ENCODE measurements at places on chromosomes 11 and 22.

GRCh38 chr11:13776134-13776815 is 107.8 kb downstream of the FAR1 start:
- DNase-seq, result peak; percentile 38

DNA sequence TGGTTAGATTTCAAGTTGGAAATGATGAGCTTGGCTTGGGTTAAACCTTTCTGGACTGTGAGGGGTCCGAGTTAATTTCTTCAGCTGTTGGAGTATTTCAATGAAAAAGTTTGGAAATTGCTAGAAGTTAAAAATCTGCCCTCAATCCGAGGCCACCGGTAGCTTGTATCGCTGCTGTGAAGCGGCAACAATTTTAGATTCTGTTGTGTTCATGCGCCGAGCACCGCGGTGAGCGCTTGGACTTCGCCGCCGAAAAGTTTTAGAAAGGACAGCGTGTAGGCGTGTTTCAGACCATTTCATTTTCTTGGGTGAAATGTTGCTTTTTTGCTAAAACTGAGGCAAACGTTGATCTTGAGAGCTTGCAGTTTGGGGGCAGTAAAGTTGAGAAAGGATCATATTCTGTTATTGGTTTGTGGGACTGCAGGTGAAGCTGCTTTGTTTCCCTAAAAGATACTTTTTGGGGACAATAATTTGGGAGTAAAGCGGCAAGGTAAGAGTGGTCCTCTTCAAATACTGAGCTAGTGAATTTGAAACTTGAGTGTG is 928 bp downstream of the FBXO7 start:
- DNase-seq, result no peak

DNA sequence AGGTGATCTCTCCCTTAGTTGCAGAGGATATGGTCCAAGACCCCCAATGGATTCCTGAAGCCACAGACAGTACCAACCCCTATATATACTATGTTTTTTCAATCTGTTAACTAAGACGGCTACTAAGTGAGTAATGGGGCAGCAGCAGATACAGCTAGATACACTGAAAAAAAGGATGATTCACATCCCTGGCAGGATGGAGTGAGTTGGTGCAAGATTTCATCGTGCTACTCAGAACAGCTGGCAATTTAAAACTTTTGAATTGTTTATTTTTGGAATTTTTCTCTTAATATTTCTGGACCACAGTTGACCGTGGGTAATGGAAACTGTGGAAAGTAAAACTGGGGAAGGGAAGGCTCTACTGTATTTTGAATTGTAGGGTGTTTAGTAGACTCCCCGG is 17.0 kb upstream of the TMEM218 start:
- DNase-seq, result no peak

- no peak for DNase-seq
These were observed 15.7 kb downstream of the GRIK4 start for GRCh38 chr11:120527111-120527761.

DNA sequence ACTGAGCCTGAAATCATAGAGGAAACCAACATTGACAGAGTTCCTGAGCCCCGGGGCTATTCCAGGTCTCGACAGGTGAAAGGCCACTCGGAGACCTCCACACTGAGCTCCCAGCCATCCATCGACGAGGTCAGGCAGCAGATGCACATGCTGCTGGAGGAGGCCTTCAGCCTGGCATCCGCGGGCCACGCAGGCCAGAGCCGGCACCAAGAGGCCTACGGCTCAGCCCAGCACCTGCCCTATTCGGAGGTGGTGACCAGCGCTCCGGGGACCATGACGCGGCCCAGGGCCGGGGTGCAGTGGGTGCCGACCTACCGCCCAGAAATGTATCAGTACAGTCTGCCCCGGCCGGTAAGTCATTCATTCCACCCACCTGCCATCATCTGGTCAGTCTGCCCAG is 54.9 kb downstream of the C11orf91 start:
- no peak for DNase-seq

- no peak for DNase-seq
These were observed 244.1 kb downstream of the KIRREL3 start for GRCh38 chr11:126756421-126756820.

DNA sequence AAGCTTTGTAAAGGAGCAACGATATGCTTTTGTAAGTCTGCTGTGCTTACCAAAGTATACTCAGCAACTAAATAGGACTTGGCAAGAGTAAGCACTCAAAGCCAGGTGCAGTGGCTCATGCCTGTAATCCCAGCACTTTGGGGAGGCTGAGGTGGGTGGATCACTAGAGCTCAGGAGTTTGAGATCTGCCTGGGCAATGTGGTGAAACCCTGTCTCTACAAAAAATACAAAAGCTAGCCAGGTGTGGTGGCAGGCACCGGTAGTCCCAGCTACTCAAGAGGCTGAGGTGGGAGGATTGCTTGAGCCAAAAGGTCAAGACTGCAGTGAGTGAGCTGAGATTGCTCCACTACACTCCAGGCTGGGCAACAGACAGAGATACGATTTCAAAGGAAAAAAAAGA is 67.5 kb downstream of the PAK1 start:
- DNase-seq, result no peak

GRCh38 chr11:17603056-17603825 is 56.2 kb downstream of the OTOG start:
- no peak for DNase-seq

- no peak for DNase-seq
These were observed 324.2 kb downstream of the MIAT start for GRCh38 chr22:26981541-26981940.

DNA sequence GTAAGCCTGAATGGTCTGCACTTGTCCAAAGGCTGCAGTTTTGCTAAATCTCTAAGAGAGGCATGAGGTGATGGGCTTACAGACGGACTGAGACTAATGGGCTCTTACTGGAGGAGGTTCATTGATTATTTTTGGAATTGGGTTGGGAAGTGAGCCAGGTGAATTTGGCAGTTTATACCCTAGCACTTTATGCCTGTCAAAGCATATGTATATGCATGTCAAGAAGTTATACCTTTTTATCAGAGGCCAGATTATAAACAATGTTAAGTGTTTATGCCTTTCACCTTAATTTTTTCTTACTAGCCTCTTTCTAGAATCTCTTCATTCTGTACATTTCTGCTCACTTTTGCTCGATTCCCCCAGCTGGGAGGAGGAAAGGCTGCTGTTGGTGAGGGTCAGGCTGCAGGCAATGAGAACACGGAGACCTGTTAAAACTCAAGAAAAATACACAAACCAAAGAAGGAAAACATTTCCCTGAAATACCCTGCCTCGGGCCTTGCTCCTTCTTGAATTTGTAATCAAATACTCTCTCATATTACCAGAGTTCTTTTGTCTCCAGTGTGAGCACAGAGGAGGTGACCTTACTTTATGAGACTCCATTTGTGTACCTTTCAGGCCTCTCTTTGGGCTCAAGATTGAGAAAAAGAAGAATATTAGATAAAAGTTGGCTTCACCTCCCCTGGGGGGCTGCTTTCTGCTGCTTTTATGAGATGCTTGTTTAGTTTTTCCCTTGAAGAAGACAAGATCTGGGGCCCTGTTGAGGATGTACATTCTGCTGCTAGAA is 19.6 kb downstream of the NAT10 start:
- no peak for DNase-seq

- DNase-seq, result no peak
These were observed 29.1 kb upstream of the CACNG2 start for GRCh38 chr22:36732609-36733008.

- DNase-seq, result peak; percentile 37
These were observed 2.1 kb downstream of the LPXN start for GRCh38 chr11:58573451-58574104.

DNA sequence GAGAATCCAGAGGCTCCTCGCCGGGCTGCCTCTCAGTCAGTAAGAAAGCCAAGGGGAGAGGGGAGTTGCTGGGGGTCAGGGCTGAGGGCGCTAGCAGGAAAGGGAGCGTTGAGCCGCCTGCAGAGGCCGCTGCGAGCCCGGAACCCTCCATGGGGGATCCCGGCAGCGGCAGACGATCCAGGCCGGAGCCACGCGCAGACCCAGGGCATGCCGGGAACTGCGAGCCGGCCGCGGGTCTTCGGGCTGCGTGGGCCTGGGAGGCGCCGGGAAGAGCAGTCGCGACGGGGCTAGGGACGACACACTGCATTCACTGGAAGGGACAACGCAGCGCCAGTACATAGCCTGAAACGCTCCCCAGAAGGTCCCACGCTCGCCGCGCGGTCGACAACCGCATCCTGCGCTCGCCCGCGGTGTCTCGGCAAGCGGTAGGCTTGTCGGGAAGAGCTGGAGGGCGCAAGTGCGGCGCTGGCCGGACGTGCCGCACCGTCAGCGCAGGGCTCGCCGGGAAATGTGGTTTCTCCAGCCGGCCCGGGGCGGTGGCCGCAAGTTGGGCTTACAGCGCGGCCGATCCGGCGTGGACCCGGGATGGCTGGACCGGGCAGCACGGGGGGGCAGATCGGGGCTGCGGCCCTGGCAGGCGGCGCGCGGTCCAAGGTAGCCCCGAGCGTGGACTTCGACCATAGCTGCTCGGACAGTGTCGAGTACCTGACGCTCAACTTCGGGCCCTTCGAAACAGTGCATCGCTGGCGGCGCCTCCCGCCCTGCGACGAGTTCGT is at the start of gene LZTR1:
TSS of gene LZTR1 (plus strand) at position 511 of the 776 bp plus-strand sequence. CDS start at position 586, 75 bp downstream.
- DNase-seq, result peak; percentile 53

DNA sequence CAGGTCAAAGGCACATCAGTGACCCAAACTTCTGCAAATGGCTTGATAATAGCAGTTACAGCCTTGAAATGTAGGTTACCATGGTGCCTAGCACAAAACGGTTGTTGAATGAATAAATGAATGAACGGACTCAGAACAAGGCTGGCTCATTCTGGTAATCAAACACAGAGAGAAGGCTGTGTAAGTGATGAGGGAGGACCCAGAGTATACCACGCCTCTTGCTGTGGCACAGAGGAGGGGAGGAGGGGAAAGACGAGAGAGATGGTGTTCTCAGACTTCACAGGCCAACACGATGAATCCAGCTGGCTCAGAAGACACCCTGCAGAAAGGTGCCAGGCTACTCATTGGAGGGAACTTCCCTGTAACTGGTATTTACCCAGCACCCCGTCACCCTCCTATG is 38.3 kb downstream of the PC start:
- DNase-seq, result no peak

GRCh38 chr11:267491-267994 is 10.7 kb upstream of the NLRP6 start:
- peak; percentile 58 for DNase-seq

DNA sequence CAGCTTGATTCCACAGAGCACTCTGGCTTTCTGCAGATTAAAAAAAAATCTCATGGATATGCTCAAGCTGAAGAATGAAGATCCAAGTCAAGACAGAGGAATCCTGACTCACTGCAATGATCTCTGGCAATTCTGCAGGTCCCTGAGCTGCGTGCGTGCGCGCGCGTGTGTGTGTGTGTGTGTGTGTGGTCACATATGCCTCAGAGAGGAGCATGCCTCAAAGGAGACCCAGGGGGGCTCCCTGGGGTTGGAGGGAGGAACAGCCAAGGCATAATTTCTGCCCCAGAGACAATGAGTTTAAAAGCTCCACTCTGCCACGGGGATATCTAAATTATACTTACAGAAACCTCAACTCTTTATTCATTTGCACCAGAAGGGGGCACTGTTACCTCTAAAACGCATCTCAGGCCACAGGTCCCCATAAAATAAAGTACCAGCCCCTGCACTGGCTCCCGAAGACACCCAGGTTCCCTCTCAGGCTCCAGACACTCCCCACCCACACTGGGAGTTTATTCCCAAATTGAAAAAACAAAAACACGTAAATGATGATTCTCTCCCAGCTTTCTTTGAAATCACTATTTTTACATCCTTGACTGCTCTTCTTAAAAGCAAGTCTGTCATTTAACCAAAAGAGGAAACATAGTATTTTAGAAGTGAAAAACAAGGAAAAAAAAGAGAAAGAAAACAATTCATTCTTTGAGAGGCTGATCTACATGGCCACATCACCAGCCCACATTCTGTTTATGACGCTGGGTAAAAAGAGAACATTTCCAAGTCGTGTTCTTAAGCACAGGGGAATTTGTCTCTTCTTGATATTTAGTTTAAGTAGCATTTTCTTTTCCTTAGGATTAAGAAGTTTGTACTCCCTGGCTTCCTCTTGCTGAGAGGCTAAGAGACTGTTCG is 401.0 kb downstream of the LARGE1 start:
- no peak for DNase-seq

GRCh38 chr22:36419177-36419911 is 31.6 kb upstream of the MYH9 start:
- DNase-seq, result no peak

- no peak for DNase-seq
These were observed 18.8 kb upstream of the SUN2 start for GRCh38 chr22:38774496-38775166.

GRCh38 chr11:45649544-45650165 is 15.8 kb downstream of the CHST1 start:
- no peak for DNase-seq

GRCh38 chr11:4882543-4882942 is 843 bp downstream of the OR51T1 start:
- no peak for DNase-seq

DNA sequence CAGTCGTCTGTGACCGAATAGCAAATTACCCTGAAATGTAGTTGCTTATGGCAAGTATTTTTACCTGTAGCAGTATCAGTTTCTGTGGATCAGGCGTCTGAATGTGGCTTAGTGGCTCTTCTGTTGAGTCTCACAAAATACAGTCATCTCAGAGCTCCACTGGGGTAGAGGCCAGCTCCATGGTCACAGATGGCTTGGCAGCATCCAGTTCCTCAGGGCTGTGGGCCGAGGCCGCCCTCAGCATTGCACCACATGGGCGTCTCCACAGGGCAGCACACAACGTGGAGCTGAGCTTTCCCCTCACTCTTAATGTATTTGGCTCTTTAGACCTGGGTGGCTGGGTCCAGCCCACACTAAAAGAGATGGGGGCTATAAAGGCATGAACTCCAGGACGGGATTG is 57.8 kb downstream of the SBF1 start:
- DNase-seq, result no peak

- no peak for DNase-seq
These were observed 937 bp downstream of the TRPT1 start for GRCh38 chr11:64224891-64225607.

DNA sequence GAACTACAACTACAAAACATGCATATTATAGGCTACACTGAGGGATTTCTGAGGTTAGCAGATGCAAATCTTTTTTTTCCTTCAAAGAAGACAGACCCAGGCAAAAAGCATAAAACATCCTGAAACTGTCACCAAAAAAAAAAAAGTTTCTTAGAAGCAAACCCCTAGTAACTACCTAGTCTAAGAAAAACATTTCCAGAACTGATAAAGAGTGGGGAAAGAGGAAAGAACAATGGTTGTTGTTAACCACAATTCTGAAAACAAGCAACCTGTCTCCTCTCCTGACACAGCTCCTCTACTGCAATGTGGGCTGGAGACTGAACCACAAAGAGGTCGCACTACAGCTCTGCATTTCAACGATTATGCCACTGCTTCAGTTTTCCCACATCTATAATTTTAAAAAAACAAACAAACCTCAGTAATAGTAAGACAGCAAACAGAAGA is 15.0 kb downstream of the DENND5A start:
- DNase-seq, result no peak

GRCh38 chr11:11580841-11581411 is 40.9 kb downstream of the GALNT18 start:
- no peak for DNase-seq

GRCh38 chr11:86760577-86760976 is 39.8 kb upstream of the PRSS23 start:
- DNase-seq, result no peak

- DNase-seq, result no peak
These were observed 15.8 kb upstream of the CCDC188 start for GRCh38 chr22:20166703-20167102.

Data from activated T-cell treated with anti-CD3 and anti-CD28 coated beads for 1 hour (primary cell).